Hippocampal formation (tissue), 2 donors: ENCODE measurements at places on chromosomes 1 and 21.
A peak's percentile ranks its signal among the peaks of the same experiment; 100 is the strongest.

GRCh38 chr1:21761052-21761451 lies 21.9 kb downstream of the USP48 start:
- DNase-seq: no peak

DNA sequence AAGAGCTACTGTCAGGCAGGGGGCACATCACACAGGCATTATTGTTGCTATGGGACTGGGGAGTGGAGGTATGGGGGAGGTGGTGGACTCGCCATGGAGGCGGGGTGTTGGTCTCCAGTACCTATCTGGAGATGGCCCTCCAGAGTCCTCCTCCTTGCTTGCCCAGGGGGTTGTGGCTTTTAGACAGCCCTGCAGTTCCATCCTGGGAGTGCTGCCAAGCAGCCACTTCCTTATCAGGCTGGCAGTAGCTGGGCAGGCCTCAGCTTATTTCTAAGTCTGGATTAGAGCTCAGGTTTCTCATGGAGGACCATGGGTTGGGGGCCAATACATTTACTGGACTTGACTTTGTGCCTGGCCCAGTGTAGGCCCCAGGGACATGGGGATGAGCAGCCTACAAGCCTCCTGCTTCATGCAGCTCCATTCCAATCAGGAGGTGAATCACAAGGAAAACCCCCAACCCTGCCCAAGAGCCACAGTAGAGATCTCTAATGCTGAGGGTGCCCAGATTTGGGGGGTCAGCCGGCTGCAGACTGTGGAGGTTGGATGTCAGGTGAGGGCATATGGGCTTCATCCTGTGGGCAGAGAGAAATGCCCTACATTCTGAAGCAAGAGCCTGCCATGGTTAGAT lies 210.7 kb upstream of the EDN2 start:
- peak; percentile 25 for DNase-seq

DNA sequence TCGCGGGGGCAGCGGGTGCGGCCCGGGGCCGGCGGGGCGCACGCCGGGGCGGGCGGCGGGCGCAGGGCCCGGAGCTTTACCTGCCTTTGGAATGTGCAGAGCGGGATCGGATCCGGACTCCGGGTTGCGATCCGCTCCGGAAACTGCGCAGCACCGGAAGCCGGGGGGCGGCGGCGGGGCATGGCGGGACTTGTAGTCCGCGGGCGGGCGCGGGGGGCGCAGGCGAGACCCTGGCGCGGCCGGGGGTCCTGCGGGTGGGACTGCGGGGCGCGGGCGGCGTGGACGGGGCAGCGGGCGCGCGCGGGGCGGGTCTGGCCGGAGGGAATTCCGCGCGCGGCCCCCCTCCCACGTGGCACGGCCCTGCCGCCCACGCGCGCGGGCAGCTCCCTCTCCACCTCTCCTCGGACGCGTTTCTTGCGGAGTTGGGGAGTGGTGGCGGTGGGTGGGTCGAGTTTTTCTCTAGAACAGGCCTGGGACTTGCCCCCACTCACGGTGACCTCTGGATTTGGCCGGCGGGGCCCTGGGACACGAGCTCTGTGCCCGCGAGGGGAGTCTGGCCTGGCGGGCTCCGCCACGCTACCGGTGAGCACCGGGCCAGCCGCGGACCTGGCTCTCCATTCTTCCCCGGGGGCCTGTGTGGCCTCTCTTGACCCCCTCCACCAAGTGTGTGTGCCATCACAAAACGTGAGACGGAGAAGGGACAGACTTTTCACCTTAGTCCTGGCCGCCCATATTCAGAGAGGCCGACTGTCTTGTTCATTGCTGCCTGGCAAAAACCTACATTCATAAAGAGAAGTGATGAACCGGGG lies at the start of gene PRDM15:
Gene PRDM15 (minus strand): TSS at position 155 of the 809 bp plus-strand sequence. CDS start 18,981 bp downstream, outside the sequence.
- DNase-seq: peak; percentile 53

GRCh38 chr21:27155130-27155500 lies 188.2 kb upstream of the ADAMTS5 start:
- no peak for DNase-seq

- no peak for DNase-seq
Observed at GRCh38 chr1:91742848-91743292, 143.1 kb downstream of the TGFBR3 start.

DNA sequence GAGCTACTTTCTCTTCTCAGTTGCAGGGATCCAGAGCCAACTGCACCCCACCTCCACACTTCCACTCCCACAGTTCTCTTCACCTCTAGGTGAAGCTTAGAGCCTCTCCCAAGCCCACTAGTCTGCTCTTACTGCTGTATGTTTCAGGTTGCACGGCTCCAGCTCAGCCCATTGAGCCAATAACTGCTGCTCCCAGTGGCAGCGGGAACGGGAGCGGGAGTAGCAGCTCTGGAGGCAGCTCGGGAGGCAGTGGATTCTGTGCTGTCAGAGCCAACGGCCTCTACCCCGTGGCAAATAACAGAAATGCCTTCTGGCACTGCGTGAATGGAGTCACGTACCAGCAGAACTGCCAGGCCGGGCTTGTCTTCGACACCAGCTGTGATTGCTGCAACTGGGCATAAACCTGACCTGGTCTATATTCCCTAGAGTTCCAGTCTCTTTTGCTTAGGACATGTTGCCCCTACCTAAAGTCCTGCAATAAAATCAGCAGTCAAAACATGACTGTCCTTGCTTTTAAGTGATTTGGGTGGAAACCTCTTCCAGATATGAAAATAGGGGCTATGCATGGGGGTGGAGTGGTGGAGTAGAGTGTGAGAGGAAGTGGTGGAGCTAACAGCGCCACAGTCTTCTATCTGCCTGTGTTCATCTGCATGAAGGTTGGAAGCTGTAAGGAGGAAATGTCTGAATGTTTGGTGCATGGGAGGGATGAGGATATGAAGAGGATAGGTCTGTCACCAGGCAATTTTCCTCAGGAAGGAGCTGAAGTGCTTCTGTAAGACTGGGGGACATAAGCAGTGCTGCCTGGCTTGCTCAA lies 29.6 kb downstream of the CHIA start:
- no peak for DNase-seq

DNA sequence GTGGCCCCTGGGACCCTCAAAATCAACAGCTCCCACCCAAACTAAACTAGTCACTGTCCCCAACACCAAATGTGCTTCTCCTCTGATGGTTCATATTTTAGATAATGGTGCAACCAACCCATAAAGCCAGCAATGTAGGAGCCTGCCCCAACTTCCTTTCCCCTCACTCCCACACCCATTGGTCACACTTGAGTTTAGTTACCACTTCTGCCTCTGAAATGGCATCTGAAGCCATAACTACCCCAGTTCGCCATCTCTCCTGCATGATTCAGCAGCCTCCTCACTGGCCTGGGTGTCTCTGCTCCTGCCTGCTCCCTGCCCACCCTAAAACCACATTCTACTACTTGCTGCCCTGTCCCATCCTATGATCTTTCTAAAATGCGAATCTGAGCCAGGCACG lies 3.4 kb upstream of the CDCP2 start:
- DNase-seq: no peak
